ENCODE measurements at places on chromosomes 5 and 9.

GRCh38 chr5:103264508-103264907, 5.9 kb downstream of the MACIR start:
- DNase-seq = no peak

GRCh38 chr9:20624201-20625002, 2.1 kb upstream of the MLLT3 start:
- DNase-seq = peak; percentile 7

DNA sequence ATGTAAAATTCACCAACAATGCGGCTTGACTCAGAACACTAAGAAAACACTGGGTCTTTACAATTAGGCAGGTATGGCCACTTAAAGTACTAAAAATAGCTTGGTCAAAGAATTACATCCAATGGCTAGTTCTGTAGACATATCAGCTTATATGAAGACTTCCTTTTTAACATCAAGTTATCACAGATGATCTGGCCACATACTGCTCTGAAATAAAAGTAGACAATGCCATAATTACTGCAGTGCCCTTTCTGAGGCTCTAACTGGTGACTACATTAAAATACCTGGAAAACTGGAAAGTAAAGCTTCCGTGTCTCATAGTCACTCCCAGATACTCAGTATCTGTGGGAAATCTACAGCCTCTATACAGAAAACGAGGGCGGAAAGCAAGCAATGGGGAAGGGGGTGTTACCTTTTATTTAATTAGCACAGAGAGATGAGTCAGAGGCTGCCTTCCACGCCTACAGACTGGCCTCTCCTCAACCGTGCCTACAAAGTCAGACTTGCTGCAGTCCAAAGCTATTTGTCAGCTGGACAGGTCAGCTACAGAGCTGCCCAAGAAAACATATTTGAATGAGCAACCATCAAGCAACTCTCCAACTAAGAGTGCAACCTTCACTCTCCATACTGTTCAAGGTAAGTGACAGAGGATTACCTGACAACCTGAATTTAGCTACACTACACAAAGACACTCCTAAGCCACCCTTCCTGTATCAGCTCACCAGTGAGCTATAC, 8.7 kb downstream of the SERINC5 start:
- DNase-seq = no peak

DNA sequence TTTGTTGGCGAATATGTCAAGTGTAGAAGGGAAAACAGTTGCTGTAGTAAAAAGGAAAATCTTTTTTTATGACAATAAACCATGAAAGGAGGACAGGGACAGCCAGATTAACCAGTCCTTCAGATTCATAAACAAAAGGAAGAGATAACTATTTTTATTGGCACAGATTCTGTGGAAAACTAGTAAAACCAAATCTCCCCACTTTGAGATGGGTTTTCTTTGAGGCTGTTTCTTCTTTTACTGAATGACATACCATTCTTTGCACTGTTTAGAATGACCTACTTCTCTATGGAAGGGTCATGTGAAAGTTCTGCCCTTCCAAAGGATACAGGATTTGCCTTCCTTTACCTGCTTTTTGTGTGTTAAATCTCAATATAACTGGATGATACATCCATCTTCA, 13.7 kb downstream of the CAST start:
- no peak for DNase-seq

GRCh38 chr5:178231539-178232123, 971 bp downstream of the PHYKPL start:
- no peak for DNase-seq

DNA sequence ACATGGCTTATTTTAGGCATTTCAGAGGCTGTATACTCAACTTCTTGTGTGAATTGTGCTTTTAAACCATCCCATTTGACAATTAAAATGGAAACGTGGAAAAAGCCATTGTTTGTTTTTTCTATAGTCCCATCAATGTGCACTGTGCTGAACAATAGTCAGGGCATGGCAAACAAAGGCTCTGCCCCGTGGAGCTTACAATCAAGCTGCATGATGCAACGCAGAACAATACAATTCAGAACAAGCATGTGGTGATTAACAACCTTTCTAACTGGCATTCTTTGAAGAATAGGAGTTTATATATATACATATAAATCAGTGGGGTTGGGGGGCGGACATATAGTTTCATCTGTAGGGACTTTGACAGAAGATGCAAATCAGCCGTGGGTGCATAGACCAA, 2125.4 kb upstream of the WWC1 start:
- no peak for DNase-seq

- DNase-seq = no peak
Measured at GRCh38 chr9:131275332-131276093, 797 bp downstream of the FAM78A start.

DNA sequence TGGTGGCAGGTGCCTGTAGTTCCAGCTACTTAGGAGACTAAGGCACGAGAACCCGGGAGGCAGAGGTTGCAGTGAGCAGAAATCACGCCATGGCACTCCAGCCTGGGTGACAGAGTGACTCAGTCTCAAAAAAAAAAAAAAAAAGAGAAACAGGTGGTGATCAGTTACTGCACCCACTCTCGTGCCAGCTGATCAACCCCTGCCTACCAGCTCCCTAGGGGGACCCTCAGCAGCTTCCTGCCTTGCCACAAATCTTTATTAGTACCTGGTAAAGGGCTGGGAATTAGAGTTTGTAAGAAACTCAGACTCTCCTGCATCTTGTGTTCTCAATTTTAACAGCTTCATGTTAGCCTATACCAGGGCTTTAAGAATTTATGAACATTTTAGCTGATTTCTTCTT, 914.9 kb downstream of the EFNA5 start:
- no peak for DNase-seq

DNA sequence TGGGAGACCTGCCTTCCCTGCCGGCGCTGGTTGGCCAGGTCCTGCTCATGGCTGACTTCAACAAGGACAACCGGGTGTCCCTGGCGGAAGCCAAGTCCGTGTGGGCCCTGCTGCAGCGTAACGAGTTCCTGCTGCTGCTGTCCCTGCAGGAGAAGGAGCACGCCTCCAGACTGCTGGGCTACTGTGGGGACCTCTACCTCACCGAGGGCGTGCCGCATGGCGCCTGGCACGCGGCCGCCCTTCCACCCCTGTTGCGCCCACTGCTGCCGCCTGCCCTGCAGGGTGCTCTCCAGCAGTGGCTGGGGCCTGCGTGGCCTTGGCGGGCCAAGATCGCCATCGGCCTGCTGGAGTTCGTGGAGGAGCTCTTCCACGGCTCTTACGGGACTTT, 10.6 kb downstream of the DIPK1B start:
- no peak for DNase-seq

DNA sequence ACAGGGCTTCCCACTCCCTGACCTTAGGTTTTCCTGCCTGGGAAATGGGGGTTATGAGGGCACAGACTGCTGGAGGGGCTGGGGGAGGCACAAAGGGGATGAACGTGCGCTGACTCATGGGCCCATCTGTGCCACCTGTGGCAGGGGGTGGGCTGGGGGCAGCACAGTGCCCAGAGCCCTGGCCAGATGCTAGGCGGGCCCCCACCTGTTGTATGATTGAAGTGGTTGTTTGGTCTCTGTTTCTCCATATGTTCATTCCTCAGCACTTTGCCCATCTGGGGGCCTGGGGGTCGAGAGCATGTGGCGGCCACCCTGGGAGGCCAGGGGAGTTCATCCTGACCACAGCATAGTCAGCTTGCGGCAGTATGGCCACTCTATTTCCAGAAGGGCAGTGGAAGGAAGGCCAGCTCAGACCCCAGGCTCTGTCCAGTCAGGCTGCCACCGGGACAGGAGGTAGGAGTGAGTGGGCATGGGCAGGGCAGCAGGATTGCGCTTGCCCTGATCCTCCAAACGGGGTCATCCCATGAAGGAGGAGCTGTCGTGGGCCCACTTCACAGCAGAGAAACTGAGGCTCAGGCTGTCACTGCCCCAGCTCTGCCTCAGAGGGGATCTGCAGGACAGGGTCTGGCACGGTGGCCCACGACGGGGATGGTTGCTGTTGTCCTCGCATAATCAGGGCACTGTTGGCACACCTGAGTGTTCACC, 841 bp upstream of the NINJ1 start:
- DNase-seq = no peak

GRCh38 chr5:143986516-143987212, 174.7 kb downstream of the HMHB1 start:
- no peak for DNase-seq

DNA sequence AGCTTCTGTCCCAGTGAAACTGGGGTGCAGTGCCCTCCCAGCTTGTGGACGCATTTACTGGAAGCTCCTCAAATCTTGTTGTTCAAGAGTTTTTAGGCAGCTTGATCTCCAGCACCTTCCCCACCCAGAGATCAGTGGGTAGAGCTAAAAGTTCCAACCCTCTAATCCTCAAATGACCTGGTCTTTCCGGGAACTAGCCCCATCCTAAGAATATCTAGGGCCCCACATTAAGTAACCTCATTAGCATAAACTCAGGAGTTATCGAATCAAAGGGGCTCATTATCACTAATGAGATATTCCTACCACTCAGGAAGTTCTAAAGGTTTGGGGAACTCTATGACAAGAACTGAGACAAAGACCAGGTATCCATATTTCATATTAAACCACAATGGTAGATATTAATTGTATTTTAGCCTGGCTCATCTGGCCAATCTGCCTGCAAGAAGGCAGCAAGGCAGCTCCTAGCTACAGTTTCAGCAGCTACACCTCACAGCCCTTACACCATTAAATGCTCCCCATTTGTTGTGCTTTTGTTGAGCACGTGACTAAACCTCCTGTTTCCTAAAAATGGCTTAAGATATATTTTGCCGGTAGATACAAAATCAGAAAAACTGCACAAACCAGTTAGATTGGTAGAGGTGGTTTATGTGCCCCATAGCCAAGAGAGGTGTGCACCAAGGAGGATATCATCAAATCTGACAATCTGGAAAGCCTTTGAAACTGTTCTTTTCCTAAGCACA, 24.6 kb upstream of the SLC22A5 start:
- no peak for DNase-seq

GRCh38 chr9:136881691-136882108, 4.6 kb upstream of the TRAF2 start:
- DNase-seq = peak; percentile 23

DNA sequence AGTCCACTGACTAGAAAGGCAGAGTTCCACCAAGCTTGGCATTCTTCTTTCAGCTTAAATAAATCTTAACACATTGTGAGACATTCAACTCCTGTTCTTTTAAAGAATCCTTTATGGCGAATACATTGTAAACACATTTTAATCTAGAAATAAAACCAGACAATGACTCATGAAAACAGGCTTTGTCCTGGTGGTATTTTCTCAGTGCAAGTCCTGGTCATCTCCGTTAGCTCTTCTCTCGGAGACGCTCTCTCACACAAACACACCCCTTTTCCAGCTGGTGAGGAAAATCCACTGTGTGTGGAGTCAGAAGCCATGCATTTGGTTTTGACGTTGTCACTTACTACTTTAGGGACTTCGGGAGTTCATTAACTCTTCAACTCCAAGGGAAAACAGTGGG, 140.4 kb downstream of the AUH start:
- DNase-seq = no peak

- peak; percentile 30 for DNase-seq
Measured at GRCh38 chr5:157108976-157109375, at the start of gene HAVCR2. TSS of gene HAVCR2 (minus strand) at chr5:157109044. CDS start at chr5:157108983, 61 bp downstream.

DNA sequence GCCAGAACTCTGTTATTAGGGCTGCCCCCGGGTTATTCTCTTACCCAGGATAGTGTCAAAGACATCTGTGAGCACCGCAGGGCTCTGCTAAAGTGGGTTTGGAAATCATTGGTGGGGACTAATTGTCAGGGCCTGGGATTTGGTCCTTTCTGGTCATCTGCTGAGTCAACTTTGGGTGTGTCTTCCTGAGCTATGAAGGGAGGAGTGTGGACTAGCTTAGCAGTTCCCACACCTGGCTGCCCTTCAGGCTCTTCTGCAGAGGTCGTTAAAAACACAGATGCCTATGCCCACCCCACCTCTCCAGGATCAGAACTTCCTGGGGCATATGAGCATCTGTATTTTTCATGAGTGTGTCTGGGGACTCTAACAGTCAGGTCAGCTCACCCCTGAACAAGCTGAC, 352.2 kb downstream of the SLIT3 start:
- no peak for DNase-seq

DNA sequence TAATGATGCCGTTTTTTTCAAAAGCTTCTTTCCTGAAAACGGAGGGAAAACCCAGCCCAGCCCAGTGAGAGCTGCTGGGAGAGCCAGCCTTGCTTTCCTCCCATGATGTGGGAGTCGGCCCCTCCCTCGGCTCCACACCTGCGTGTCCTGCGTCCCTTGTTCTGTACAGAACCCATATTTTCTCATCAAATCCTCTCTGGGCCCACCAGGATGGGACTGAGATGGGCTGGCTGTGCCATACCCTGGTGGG, 8.9 kb downstream of the FLT4 start:
- DNase-seq = no peak

DNA sequence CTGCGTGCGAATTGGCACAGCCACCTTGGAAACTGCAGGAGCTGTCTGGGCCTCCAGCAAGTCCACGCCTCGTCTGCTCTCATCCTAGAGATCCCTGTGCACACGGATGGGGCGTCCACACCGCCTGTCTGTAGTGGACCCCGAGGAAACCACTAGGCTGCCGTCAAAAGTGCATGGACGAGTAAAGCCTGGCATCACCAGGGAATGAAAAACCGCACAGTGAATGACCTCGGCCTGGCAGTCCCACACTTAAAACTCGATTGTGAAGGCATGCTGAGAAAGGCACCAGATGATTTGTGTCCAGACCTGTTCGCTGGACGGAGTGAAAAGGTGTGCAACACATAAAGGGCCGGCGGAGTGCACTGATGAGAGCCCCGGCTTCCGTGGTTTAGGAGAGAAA, 50.8 kb downstream of the MRPL36 start:
- no peak for DNase-seq

DNA sequence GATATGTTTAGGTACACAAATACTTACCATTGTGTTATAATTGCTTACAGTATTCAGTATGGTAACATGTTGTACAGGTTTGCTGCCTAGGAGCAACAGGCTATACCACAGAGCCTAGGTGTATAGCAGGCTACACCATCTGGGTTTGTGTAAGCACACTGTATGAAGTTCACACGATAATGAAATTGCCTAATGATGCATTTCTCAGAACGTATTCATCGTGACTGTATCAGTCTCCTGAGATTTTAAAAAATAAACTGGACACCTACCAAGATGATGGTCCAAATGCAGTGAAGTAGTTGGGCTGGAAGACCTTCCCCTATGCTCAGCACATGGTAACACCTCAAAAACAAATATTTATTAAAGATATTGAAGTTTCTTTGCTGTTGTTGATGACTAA, 103.3 kb upstream of the NFIB start:
- no peak for DNase-seq

GRCh38 chr5:82445726-82446335, 167.7 kb upstream of the RPS23 start:
- DNase-seq = no peak

GRCh38 chr5:98309785-98310598, 463.5 kb upstream of the RGMB start:
- no peak for DNase-seq

GRCh38 chr5:3359642-3360041, 236.0 kb upstream of the IRX1 start:
- no peak for DNase-seq

DNA sequence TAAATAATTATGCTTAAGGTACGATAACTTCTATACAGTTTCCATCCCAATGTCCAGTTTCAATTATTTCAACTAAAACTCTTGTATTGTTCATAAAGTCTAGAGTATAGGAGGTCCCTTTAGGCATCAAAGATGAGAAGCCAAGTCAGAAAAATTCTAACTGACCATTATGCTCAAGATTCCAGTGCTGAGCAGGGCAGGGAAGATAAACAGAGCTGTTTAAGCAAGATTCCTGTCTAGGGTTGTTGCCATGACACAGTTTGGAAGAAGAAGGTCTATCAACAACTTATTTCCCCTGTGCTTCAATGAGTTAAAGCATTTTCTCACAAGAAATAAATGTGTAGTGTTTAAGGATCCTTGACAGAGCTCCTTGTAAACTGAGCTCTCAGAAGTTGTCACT, 48.9 kb upstream of the MTAP start:
- no peak for DNase-seq

GRCh38 chr5:125634216-125634835, 788.9 kb upstream of the GRAMD2B start:
- DNase-seq = no peak
